RWPE2 (cell line): ENCODE measurements at places on chromosomes 7 and 10.

DNA sequence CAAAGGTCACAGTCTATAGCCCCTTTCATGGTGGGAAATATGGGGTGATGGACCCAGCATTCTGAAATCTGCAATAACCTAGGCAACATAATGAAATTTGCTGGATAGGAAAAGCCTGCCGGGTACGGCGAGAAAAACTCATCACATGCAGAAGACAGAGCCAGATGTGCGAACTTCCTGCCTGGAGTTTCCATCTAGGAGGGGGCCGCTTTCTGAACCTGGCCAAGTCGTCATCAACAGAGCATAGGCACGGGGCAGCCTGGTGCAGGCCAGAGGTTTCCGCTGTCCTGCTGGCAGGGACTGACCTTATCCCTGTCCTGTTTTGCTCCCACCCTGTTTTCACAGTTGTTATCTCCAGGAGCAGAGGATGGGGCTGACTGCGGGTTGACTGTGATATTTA, 27.4 kb downstream of the CCDC3 start:
- no peak for DNase-seq

- DNase-seq, result no peak
Measured at GRCh38 chr7:31875424-31875823, 188.4 kb downstream of the PPP1R17 start.

- no peak for DNase-seq
Measured at GRCh38 chr7:127930341-127931328, 100.6 kb downstream of the LRRC4 start.

DNA sequence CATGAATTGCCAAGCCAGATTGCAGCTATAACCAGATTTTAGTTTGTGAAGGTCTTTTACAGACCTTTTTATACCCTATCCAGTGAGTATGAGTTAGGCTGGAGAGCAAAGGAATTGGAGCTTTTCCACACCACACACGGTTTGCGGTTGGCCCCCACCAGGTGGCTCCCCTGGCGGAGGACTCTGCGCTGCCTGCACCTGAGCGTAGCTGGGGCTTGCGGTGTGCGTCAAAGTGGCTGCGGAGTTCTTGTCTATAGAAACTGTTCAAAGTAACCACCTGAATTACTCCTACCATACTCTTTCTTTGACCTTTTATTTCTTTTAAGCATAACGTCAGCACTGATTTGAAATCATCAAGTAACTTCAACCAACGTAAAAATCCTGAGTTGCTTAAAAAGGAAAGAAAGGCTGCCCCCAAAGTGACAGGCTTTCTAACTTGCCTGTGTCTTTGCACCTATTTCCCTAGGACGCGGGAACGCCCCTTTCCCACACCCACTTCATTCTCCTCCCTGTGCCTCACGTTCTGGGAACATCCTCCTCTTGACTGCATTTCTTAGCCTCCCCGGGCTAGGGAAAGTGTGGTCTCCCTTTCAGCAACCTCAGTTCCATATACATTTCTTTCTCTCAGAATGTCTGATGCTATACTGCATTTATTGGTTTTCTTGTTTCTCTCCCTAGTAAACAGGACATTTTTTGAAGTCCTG, 47.6 kb upstream of the TMEM72 start:
- no peak for DNase-seq

- DNase-seq, result no peak
Measured at GRCh38 chr7:104552102-104552501, 223.7 kb downstream of the LHFPL3 start.
